NCI-H2029 treated with DMSO at 0.1 percent for 48 hours (cell line): ENCODE measurements at places on chromosomes 3 and 15.

DNA sequence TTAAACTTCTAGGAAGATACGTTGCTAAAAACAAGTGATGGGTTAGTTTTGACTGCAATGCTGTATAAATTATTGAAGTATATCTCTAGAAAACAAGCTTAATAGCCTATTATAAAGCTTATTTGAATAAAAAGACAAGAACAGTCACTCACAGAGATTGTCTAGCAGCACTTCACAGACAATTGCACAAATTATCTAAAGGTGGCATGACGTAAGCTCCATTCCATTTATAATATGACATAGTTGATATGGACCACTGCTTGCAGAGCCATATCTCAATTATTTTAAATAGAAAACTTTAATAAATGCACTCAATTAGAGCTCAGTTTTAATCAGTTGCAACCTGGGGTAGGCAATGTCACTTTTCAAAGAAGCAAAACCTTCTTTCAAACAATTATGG is 319.9 kb upstream of the GBE1 start:
- no peak for DNase-seq

DNA sequence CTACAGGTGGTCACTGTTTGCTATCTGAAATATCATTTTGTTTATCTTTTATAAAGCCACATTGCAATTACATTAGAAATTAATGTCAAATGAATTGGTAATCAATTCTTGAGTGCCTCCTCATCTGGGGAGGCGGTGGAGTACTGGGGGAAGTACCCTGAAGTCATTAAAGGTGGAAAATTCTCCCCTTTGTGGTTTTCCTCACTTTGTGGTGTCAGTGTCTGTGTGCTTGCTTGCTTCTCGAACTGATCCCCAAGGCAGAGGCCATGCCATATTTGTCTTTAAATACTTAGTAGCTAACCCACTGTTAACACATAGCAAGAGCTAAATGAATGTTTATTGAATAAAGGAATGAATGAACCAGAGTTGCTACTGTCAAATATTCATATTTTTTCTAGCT is 40.5 kb upstream of the CCK start:
- no peak for DNase-seq

- DNase-seq, result no peak
Observed at GRCh38 chr3:31307131-31307785, 225.5 kb upstream of the STT3B start.

- DNase-seq, result no peak
Observed at GRCh38 chr3:181459516-181459915, 252.2 kb upstream of the SOX2 start.

- no peak for DNase-seq
Observed at GRCh38 chr3:17631609-17632008, 110.8 kb downstream of the TBC1D5 start.

DNA sequence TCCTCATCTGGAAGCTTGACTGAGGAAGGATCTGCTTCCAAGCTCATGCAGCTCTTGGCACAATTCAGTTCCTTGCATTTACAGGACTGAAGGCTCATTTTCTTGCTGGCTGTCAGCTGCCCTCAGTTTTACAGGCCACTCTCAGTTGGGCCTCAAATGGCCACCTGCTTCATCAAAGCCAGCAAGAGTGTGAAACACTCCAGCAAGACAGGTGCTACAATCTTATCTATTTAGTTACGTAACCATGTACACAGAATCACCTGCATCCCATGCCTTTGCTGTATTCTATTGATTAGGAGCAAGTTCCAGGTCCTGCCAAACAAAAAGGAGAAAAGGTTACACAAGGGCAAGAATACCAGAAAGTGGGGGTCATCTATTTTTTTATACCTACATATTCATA is 40.8 kb downstream of the RHCG start:
- DNase-seq, result no peak

- DNase-seq, result no peak
Observed at GRCh38 chr3:195147649-195148080, 123.3 kb downstream of the XXYLT1 start.

GRCh38 chr3:42827023-42827422 is 17.8 kb downstream of the ACKR2 start:
- DNase-seq, result no peak

DNA sequence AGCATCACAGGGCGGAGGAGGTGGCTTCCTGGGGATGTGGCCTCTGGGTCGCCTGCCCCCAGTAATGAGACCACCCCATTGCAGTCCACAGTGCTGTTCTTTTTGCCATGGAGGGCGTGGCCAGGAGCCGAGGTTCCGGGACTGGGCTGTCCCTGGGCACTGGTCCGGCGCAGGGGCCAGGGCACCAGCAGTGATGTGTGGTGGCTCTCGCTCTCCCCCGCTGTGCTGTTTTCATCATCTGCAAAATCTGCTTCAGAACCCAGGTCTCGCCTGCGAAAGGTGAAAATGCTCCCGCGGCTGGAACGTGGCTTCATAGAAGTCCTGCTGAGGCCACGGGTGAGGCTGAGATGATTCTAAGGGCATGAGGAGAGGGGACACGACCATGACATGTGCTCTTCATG is 45.8 kb downstream of the SCN5A start:
- no peak for DNase-seq
